ENCODE measurements at places on chromosomes 6 and 20.
A peak's percentile ranks its signal among the peaks of the same experiment; 100 is the strongest.

DNA sequence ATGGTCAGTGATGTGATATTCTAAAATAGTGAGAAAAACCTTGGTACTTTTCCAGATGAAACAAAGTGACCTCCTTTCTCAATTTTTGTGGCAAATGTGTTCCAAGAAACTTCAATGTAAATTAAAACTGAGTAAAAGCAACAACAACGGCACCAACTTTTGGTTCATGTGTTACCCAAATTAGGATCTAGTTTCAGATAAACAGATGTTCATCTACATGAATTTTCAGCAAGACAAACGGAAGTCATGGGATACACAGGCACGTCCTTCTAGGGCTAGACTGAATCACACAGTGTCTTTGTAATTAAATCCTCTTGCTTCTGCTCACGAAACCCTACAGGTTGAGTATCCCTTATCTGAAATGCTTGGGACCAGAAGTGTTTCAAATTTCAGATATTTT lies 915.2 kb downstream of the TFAP2A start:
- DNase-seq = no peak

DNA sequence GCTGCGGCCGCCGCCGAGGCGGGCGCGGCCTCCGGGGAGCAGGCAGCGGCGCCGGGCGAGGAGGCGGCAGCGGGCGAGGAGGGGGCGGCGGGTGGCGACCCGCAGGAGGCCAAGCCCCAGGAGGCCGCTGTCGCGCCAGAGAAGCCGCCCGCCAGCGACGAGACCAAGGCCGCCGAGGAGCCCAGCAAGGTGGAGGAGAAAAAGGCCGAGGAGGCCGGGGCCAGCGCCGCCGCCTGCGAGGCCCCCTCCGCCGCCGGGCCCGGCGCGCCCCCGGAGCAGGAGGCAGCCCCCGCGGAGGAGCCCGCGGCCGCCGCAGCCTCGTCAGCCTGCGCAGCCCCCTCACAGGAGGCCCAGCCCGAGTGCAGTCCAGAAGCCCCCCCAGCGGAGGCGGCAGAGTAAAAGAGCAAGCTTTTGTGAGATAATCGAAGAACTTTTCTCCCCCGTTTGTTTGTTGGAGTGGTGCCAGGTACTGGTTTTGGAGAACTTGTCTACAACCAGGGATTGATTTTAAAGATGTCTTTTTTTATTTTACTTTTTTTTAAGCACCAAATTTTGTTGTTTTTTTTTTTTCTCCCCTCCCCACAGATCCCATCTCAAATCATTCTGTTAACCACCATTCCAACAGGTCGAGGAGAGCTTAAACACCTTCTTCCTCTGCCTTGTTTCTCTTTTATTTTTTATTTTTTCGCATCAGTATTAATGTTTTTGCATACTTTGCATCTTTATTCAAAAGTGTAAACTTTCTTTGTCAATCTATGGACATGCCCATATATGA lies 3.2 kb downstream of the MARCKS start:
- DNase-seq = peak; percentile 35

- no peak for DNase-seq
Observed at GRCh38 chr20:34883809-34884208, 7.4 kb downstream of the ACSS2 start.

- DNase-seq = no peak
Observed at GRCh38 chr6:154882107-154882506, 113.0 kb upstream of the TIAM2 start.

- DNase-seq = no peak
Observed at GRCh38 chr6:26030716-26031115, 56.5 kb upstream of the HFE start.

GRCh38 chr6:100724696-100725095 lies 156.4 kb downstream of the ASCC3 start:
- DNase-seq = no peak

GRCh38 chr6:82270881-82271635 lies 23.5 kb upstream of the IBTK start:
- no peak for DNase-seq

All from left colon (tissue), 2 donors.